Bone marrow (tissue), 2 donors: ENCODE measurements at places on chromosomes 6 and 20.
A peak's percentile ranks its signal among the peaks of the same experiment; 100 is the strongest.

DNA sequence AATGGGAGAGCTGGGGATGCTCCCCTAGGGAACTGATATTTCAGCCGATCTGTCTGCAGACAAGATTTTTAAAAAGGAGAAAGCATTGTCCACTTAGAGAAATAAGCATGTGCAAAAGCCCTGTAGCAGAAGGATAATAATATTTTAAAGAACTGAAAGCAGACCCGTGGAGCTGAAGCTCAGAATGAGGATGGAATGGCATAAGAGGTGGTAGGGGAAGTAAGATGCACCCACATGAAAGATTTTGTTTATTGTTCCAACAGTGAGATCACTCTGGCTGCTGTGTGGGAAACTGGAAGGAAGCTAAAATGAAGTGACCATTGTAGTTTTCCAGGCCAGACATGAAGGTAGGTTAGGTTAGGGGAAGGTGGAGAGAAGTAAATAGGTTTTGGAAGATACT, 266.4 kb upstream of the PRDM1 start:
- DNase-seq = no peak

DNA sequence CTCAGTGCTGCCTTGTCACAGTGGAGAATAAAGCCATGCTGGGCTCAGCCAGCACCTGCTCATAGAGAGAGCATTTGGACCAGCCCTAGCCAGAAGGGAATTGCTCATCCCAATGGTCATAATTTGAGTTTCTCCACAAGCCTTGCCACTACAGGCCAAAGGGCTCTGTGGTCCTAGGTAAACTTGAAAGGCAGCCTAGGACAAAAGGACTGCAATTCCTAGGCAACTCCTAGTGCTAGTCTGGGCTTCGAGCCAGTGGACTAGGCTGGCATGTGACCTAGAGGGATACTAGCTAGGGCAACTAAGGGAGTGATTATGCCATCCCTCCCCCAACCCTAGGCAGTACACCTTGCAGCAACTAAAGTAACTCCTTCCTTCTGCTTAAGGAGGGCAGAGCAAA, 516.2 kb downstream of the BCKDHB start:
- no peak for DNase-seq

DNA sequence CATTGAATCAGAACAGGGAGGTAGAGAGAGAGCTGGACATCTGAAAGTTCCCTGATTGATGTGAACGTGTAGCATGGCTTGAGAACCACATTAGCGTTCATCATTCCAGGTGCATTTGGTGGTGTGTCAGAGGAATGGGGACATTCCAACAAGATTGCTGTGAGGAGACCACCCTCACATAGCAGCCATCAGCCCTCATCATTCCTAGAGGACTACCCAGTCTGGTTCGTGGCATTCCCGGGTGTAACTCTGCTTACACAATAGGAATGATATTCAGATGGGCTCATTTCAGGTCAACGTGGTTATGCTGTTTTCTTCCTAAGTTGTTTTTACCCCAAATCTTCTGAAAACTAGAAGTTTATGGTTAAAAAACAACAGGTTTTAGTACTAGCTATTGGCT, 62.2 kb upstream of the KLHL31 start:
- no peak for DNase-seq

DNA sequence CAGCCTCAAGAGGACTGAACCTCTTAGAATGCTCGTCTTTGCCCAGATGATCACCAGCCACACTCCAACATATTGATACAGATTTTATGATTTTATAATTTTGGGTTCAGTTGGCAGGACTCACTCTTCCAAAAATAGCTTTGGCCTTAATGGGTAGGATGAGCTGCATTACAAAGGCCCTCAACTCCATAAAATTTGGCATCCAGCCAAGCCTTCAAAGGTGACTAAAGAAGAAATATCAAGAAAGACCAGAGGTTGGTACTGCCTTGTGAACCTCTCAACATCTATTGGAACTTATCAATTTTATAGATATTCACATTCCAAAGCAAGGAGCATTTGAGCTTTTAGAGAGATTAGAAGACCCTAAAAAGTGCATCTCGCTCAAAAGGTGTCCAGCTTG, 48.4 kb upstream of the SNAP25 start:
- no peak for DNase-seq

DNA sequence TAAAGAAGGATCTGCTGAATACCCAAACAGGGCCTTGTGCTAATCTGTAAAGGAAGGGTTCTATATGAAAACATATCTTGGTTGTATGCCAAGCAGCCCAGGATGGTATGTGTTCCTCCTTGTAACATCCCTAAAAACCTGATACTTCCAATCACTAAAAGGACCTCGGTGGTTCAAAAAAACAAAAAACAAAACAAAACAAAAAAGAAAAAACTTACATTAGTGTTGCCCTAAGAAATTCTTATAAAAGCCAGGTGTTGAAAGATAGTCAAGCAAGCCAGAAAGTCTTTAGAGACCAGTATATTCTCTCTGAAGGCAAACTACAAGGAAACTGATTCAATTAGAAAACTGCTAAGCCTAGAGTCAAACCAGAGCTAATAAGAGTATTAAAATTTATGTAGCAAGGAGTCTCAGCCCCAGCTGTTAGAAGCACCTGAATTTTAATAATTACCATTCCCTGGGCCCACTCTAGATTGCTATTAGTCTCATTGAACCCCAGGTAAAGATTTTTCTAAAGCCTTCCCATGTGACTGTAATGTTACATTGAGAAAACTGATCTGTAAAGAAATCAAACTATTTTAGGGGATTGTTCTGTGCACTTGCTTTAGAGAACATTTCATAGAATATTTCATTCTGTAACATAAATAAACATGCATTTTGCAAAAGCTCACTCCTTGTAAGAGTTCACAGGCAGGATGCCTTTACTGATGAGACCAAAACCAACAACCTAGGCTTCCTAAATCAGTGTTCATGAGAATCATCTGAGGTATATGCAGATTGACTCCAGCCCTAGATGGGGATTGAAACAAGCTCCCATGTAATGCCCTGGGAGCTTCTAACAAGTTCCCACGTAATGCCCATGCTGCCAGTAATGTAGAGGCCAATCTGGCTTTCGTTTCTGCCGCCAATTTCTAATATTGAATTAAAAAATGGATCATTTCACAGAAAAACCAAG, 95.2 kb upstream of the BTN3A2 start:
- no peak for DNase-seq

DNA sequence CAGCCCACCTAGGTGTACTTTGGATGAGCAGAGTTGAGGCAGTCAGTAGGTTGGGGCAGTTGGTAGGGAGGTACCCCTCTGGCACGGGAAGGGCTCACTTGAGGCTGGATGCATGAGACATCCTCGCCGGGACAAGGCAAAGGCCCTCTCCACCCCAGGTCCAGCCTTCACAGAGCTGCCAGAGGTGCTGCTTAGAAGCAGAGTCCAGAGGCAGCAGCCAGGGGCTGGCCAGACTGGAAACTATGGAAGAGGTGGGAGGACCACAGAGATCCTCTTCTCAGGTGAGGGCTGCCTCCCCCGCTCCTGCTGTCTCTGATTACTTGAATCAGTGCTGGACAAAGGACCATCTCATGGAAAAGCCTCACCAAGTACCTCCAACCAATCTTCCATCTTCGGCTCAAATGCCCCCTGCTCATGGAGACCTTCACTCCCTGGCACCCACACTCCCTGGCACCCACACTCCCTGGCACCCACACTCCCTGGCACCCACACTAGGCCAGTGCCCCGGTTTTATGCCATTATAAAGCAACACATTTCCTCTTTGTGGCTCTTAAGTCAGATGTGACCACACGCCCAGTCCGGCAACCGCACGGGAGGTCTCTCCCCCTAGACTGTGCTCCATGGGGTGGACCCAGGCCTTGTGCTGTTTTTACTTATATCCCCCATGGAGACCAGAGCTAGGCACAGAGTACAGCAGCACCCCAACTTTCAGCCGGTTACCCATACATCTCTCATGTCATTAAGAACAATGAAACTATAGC, 100.1 kb downstream of the YTHDF1 start:
- DNase-seq = no peak

DNA sequence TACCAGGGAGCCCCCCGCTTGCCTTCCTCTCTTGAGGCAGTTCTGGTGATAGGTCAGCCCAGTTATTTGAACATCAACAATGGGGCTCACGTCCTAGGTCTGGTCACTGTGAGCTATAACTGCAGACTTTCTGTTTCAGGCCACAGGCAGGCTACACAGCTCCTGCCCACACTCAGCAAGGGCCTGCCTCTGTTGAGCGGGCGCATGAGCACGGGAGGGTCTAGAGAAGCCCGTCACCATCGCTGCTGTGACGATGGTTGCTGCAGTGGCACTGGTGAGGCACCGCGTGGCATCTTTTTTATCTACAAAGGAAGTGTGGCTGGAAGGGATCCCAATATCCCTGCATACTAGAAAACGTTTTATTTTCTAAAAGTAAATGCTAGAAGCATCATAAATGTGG, 77.8 kb downstream of the RAMACL start:
- DNase-seq = no peak

DNA sequence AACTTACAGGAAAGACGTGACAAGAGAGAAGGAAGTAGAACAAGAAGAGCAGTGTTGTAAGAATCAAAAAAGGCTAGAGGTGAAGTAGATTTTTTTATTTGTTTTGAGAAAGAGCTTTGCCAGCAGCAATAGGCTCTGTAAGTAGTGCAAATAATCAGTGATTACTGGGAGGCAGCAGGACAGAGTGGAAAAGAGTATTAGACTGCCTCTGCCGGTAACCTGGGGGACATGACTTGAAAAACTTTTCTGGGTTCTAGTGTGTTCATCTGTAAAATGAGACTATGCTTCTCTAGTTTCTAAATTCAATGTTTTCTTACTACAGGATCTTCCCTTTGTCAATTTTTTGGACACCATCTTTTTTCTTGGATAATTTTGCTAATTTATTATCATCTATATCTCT, 5.8 kb upstream of the IRAK1BP1 start:
- no peak for DNase-seq

DNA sequence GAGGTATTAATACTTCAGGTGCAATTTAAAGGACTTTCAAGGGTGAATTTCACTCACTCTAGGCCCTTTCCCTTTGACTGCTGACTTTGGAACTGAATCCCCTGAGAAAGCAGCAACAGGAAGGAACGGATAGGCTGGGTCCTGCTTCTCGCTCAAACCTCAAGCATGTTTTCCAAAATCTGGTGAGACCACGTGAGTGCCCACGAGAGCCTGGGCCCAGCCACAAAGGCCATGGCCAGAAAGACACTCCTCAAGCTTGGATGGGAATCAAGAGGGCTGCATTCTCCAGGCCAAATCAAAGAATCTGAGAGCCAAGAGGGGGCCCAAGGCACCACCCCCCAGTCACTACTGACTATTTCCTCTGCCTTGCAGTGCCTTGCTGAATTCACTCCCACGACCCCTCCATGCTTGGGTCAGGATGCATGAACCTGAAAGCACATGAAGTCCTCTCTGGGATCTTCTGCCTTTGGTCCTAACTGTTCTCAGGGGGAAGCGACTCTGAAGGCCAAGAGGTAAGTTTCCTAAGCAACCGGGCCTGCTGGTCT, 146.1 kb downstream of the NFATC2 start:
- no peak for DNase-seq

DNA sequence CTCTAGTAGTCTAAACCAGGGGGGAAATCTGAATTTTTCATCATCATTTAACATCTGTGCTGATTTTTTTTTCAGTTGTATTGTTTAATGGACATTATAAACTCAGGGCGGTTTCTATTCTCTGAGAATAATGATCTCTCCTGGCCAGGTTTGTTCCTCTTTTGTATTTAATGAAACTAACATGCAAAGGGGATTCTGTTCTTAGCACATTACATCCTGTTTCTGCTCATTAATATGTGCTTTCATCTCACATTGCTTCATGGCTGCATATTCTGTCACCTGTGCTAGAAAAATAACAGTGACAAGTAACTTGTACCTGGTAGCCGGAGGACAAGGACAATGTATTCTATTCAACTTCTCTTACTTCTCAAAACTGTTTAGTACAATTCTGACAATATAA, 806 bp downstream of the HLA-DOB start:
- DNase-seq = no peak

DNA sequence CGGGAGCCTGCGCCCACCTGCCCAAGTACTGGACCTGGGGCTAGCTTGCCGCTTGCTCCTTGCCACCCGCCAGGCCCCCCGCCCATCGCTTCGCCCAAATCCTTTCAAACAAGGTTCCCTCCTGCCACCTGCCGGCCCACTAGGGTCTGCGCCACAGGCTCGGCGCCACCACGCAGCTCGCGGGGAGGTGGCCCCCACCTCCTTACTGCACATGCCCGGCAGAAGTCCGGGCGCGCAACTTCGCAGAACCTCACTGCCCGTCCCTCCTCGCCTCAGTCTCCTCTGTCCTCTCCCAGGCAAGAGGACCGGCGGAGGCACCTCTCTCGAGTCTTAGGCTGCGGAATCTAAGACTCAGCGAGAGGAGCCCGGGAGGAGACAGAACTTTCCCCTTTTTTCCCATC, 11.2 kb downstream of the GNAS-AS1 start:
- no peak for DNase-seq

GRCh38 chr6:134169871-134170486, 117.6 kb upstream of the SLC2A12 start:
- no peak for DNase-seq

DNA sequence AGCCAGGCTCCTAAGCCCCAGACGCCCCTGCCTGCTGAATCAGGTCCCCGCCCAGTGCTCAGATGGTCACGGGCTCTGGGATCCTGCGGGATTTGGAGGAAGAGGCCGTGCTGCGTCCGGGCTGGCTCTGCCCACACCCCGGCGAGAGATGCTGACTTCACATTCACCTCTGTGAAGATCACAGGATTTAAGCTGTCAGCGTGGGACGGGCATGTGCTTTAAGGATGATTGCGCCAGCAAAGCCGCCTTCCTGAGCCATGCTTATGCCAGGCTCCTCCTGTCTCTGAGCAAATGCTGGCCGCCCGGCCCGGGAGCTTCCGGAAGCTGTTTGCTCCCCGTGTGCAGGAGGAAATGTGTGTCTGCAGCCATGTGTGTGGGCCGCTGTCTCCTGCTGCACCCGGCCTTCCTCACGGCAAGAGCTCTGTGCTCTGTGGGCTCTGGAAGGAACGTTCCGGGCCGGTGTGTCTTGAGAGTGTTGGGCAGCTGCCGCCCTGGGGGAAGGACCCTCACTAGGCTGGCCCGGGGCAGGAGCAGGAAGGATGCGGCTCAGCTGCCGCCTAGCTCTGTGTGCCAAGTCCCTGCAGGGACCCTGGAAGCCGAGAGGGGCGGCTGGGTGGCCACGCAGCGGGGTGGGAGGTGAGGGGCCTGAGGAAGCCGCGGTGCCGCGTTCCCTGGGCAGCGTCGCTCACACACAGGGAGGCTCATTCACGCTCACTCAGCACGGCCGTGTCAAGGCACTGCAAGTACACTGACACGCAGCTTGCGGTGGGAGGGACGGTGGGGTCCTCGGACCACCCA, 19.0 kb upstream of the BHLHE23 start:
- no peak for DNase-seq

GRCh38 chr6:139679516-139680179, 305.2 kb upstream of the CITED2 start:
- DNase-seq = no peak

GRCh38 chr20:25243416-25243979, 4.4 kb upstream of the PYGB start:
- DNase-seq = no peak

- no peak for DNase-seq
Observed at GRCh38 chr6:117329926-117330325, 64.6 kb downstream of the VGLL2 start.

DNA sequence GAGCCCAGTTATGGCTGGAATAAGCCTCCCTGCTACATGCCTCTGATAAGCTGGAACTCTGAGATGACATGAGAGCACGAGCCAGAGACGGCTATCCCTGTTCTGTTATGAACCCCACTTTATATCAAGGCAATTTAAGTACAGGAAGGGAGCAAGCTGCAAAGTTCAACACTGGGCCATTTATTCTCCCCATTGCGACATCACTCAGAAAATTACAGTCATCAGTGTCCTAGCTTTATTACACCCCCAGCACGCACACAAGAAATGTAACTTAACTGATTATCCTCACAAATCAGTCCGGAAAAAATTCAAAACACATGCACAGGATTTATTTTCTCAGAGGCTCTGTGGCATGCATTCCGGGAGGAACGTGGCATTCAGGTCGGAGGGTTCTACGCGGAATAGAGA, 125.3 kb upstream of the SLC2A12 start:
- peak; percentile 38 for DNase-seq
